ENCODE measurements at places on chromosomes 5 and 9. TPM values are rescaled to one million over a fixed set of nuclear protein-coding genes. Genes with fewer than 3 reads are reported as not detected.

ADGRD2 gene
- total RNA-seq = not detected

ESM1 gene
- not detected for total RNA-seq

ORM2 gene
- total RNA-seq = 0.64 TPM

MARCOL gene
- total RNA-seq = not detected

NFIB gene
- total RNA-seq = 99.9 TPM

CDO1 gene
- 36.0 TPM for total RNA-seq

SPOCK1 gene
- total RNA-seq = 81.2 TPM

DNA sequence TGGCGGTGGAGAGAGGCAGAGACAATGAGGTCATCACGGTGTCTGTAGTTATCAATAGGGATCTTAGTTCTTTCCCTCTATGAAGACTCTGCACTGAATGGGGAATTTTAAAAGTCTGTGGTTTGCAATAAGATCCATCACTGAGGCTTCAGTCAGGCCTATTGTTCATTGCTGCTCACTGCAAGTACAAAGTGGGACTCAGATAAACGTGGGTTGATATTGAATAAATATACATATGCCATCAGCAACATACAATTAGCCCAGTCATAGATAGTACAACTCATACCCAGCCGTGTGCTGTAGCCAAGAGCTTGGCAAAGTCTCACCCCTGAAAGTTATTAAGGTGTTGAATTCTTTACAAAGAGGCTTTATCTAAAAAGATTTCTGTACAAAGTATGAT, 88.4 kb downstream of the ENC1 start:
- no peak for DNase-seq
- no peaks in the 10 kb centered on the region for H3K27me3 ChIP-seq
- no peak overlapping the region for H3K4me3 ChIP-seq
- no peaks in the 10 kb centered on the region for H3K4me1 ChIP-seq
- H3K27ac ChIP-seq = no peak overlapping the region
- no peaks in the 10 kb centered on the region for H3K36me3 ChIP-seq

DNA sequence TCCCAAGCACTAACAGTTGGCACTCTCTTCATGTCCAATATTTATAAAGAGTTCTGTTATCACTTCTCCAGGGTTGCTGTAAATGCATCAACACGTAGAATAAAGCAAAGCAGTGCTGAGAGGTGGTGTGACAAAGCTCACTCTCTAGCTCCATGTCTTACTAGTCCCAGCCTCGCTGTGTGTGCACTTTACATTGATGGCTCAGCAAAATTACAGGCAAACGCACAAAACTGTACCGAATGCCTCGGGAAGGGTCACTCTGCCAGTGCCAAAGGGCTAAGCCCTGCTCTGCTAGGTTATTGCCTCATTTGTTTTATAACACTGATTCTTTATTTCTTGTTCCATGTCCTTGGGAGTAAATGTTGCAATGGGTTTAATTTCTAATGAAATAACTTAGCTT, 1005.9 kb upstream of the WWC1 start:
- H3K4me3 ChIP-seq = no peak overlapping the region
- no peak for DNase-seq
- H3K27ac ChIP-seq = no peak overlapping the region
- H3K36me3 ChIP-seq = no peaks in the 10 kb centered on the region
- H3K4me1 ChIP-seq = no peaks in the 10 kb centered on the region

GRCh38 chr5:1794901-1795290, 4.7 kb downstream of the MRPL36 start:
- H3K4me3 ChIP-seq = no peak overlapping the region
- no peak overlapping the region for H3K27ac ChIP-seq
- peaks cover 21% of the 10 kb centered on the region for H3K36me3 ChIP-seq
- no peaks in the 10 kb centered on the region for H3K27me3 ChIP-seq
- DNase-seq = no peak

GRCh38 chr5:109911731-109912130, 222.0 kb downstream of the MAN2A1 start:
- H3K4me1 ChIP-seq = no peaks in the 10 kb centered on the region
- no peak overlapping the region for H3K4me3 ChIP-seq
- H3K27me3 ChIP-seq = no peaks in the 10 kb centered on the region
- no peak overlapping the region for H3K27ac ChIP-seq

- no peak overlapping the region for H3K4me3 ChIP-seq
- H3K36me3 ChIP-seq = no peaks in the 10 kb centered on the region
- no peaks in the 10 kb centered on the region for H3K27me3 ChIP-seq
- no peak overlapping the region for H3K27ac ChIP-seq
- no peaks in the 10 kb centered on the region for H3K4me1 ChIP-seq
- no peak for DNase-seq
These were observed 31.2 kb downstream of the ZNF618 start for GRCh38 chr9:113907282-113907681.

GRCh38 chr9:10003047-10003446, 609.8 kb downstream of the PTPRD start:
- no peaks in the 10 kb centered on the region for H3K4me1 ChIP-seq
- DNase-seq = no peak
- H3K36me3 ChIP-seq = no peaks in the 10 kb centered on the region
- no peak overlapping the region for H3K4me3 ChIP-seq
- no peaks in the 10 kb centered on the region for H3K27me3 ChIP-seq
- H3K27ac ChIP-seq = no peak overlapping the region

DNA sequence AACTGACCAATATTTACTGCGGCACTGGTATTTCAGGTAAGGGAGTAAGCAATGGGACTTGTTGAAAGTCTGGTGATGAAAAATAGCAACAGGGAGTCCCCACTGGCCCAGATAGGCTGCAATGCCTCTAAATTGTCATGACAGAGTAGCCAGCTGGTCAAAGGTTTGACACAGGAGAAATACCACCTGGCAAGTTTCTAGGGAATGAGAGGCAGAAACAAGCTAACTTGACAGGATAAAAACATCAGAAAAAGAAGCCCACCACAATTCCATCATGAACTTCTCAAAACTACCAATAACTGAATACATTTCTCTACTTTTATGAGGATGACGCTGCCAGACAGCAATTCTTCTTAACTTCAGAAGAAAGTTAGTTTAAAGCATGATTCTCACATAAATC, 99.8 kb downstream of the STRBP start:
- H3K27ac ChIP-seq = no peak overlapping the region
- H3K4me3 ChIP-seq = no peak overlapping the region
- DNase-seq = no peak
- no peaks in the 10 kb centered on the region for H3K4me1 ChIP-seq
- no peaks in the 10 kb centered on the region for H3K36me3 ChIP-seq

- DNase-seq = no peak
- H3K4me3 ChIP-seq = no peak overlapping the region
- H3K36me3 ChIP-seq = no peaks in the 10 kb centered on the region
These were observed 100.5 kb upstream of the SPATA31D4 start for GRCh38 chr9:81827616-81828296.

- peaks cover 11% of the 10 kb centered on the region for H3K4me1 ChIP-seq
- H3K36me3 ChIP-seq = peaks cover 54% of the 10 kb centered on the region
- no peak overlapping the region for H3K4me3 ChIP-seq
- H3K27ac ChIP-seq = no peak overlapping the region
- no peaks in the 10 kb centered on the region for H3K27me3 ChIP-seq
These were observed 65.3 kb downstream of the TSTD2 start for GRCh38 chr9:97567894-97568202.

DNA sequence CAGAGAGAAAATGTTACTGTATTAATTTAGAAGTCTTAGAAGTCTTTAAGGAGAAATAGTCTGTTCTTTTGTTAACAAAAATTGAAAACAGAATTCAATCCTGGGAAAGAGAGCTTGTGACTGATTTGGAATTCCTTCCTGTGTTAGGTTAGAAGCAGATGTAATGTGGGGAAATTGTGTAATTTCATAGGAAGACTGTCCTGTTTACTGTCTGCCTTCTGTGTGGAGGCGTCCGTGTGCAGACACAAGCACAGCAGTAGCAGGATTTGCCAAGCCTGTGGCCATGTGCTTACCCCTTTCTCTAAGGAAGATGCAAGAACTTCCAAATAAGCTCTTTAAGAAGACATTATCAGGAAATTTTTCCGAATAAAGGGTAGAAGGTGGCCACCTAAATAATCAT, 36.7 kb upstream of the F2R start:
- H3K4me1 ChIP-seq = no peaks in the 10 kb centered on the region
- H3K36me3 ChIP-seq = no peaks in the 10 kb centered on the region
- H3K27ac ChIP-seq = no peak overlapping the region
- no peaks in the 10 kb centered on the region for H3K27me3 ChIP-seq
- no peak overlapping the region for H3K4me3 ChIP-seq
- DNase-seq = no peak

GRCh38 chr5:179820483-179821297, at the start of gene SQSTM1:
SQSTM1 (plus strand) TSS chr5:179820905; CDS start chr5:179820937, 32 bp downstream.
- peak within 1 kb of the TSS; percentile 98 for H3K27ac ChIP-seq
- peaks cover 33% of the 10 kb centered on the region for H3K36me3 ChIP-seq
- DNase-seq = peak; percentile 84
- peaks cover 53% of the 10 kb centered on the region for H3K4me1 ChIP-seq

Data from ascending aorta (tissue), 2 donors.